Stimulated activated CD8-positive, alpha-beta memory T cell treated with anti-CD3 and anti-CD28 coated beads, Interleukin-2, amount 100 ng/mL, for 48 hours (primary cell): ENCODE measurements at places on chromosomes 16 and 17.

DNA sequence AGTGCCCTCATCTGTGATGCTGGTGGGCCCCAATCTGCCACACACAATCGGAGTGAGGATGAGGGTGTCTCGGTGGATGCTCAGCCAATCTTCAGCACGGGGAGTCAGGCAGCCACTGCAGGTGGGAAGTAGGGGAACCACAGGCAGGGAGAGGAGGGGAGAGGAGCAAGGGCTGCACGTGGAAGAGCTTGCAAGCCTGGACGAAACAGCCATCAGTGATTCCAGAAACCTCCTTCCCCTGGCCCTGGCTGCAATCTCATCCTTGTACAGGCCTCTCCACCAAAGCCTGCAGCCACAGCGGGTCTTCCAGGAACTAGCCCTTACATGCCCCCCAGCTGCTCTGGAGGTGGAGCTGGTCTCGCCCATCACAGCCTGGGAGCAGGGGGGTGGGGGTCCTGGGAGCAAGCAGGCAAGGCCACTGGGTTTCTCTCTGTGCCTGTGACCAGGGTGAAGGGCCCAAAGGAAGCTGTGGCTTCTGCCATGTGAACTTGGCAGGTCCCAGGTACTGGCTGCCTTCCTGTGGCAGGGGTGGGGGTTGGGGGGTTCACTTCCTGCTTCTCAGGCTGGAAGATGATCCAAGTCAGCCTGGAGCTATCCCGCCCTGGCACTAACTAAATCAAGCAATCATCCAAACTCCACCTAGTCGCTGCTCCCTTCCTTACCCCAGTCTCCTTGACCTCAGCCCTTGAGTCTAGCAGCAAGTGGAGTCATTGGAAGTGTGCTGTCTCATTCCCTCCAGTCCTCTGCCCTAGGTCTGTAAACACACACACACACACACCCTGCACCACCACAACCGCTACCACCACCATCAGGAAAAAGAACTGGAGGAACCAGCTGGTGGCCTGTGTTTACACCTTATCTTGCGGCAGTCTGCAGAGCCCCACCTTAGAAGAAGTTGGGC, 29.4 kb upstream of the MLKL start:
- no peak for DNase-seq

DNA sequence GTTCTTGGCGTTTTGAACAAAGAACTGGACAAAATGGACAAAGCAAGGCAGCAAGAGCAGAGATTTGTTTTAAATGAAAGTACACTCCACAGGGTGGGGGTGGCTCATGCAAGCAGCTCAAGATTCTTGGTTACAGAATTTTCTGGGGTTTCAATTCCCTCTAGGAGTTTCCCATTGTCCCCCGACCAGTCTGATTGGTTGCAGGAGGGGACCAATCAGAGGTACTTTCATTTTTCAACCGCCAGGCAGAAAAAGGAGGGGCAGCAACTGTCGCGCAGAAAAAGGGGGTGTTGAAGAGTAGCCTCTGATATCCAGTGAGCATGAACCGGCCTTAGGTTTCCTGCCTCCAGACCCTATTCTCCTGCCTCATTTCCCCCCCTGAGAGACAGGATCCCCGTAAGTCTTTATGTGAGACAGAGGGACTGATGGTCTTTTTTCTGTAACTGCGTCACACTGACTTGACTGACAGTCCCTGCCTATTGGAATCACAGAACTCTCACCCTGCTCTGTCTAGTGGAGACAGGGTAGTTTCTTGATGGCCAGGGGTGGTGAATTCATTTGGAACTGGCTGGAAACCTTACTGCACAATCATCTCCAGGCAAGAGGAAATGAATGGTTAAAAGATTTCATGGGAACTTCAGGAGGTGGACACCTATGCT, 59.4 kb upstream of the ALOX12 start:
- DNase-seq = no peak

GRCh38 chr17:32907583-32907982, 20.4 kb upstream of the TMEM98 start:
- no peak for DNase-seq

DNA sequence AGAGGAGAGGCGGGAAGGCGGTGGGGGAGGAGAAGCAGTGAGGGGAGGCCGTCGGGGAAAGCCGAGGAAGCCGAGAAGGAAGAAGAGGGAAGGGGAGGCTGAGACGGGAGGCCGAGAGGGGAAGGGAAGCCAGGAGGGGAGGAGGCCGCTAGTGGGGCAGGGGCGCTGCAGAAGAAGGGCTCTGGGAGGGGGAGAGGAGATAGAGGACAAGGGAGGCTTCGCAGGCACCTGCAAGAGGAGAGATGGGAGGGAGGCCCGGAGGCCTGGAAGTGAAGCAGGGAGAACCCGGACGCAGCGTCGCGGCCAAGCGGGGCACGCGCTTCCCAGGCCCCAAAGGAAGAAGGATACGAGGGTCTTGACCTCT, 2.3 kb downstream of the C17orf58 start:
- no peak for DNase-seq

- DNase-seq = no peak
Observed at GRCh38 chr16:89696670-89697128, 4.8 kb downstream of the SPATA2L start.

- DNase-seq = no peak
Observed at GRCh38 chr16:86472366-86472765, 38.0 kb upstream of the FOXF1 start.

GRCh38 chr17:17315142-17315821, 12.1 kb downstream of the NT5M start:
- DNase-seq = no peak

GRCh38 chr17:81514489-81514738, 1.8 kb upstream of the ACTG1 start:
- DNase-seq = no peak

DNA sequence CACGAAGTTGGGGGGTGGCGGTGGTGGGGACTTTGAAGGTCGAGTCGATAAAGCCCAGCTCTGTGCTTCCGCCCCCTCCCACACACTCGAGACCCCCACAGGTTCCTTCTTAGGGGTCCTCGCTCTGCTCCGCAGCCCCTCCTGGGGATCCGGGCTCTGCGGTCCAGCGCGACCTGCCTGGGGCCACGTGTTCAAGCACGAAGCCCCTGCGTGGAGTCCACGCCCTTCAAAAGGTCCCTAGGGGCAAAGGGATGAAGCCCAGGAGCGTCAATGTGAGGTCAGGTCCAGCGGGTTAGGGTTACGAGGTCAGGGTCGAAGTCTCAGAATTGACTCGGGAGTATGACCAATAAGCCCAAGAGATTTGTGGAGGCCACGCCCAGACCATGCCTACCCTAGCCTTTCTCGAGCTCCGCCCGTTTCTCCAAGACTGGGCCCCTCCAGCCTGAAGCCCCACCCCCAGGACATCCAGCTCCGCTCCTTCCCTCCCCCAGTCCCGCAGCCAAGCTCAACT, 786 bp upstream of the CACNA1G start:
- peak; percentile 33 for DNase-seq

GRCh38 chr16:11386791-11387546, 41.7 kb downstream of the RMI2 start:
- no peak for DNase-seq

GRCh38 chr16:11405331-11406176, 60.3 kb downstream of the RMI2 start:
- DNase-seq = peak; percentile 43

- peak; percentile 23 for DNase-seq
Observed at GRCh38 chr16:138049-138417, 440 bp downstream of the NPRL3 start.

GRCh38 chr16:6048017-6048416, 950.4 kb upstream of the EEF2KMT start:
- DNase-seq = no peak

GRCh38 chr17:77841742-77842527, 116.6 kb upstream of the TNRC6C start:
- DNase-seq = no peak

DNA sequence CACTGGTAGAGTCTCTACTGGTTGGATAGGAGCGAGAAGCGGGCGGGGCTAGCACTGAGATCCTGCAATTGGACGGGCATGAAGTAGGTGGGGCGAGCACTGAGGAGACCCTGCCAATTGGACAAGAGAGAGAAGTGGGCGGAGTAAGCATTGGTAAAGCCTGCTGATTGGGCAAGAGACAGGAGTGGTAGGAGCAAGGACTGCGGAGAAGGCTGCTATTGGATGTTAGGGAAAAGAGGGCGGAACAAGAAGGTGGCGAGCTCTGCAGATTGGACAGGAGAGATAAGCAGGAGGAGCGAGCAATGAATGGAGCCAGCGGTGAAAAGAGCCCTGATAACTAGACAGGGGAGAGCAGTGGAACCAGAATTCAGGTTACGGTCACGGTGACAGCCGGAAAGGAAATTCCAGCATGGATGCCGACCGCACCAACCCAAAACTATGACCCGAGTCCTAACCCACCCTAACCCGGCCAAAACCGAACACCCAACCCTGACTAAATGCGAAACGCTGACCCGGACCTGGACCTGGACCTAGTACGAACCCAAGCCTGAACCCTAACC, 4.8 kb downstream of the SCGB1C2 start:
- DNase-seq = peak; percentile 33
